ENCODE measurements at places on chromosomes 7 and 10.

- DNase-seq: no peak
These were observed 11.4 kb downstream of the GIMAP6 start for GRCh38 chr7:150620617-150621371.

DNA sequence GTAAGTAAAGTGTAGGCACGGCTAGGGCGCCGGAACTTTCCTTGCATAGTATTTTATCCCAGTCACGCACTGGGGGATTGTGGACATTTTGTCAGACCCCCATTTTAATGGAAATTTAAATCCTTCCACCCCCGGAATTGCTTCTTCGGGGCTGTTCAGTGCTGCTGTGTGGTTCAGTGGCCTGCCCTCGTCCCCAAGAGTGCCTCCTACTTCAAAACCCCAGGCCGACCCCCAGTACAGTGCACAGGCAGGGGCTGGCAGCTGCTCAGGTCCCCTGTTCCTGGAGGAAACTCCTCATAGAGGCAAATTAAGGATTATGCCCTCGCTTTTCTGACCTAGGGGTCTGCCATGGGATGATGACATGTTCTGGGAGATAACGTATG lies 94.5 kb downstream of the PTPRE start:
- DNase-seq: no peak

- no peak for DNase-seq
These were observed 273.9 kb upstream of the ADARB2 start for GRCh38 chr10:2011106-2011716.

- peak; percentile 41 for DNase-seq
These were observed 489.4 kb downstream of the SEMA3D start for GRCh38 chr7:84697506-84697905.

DNA sequence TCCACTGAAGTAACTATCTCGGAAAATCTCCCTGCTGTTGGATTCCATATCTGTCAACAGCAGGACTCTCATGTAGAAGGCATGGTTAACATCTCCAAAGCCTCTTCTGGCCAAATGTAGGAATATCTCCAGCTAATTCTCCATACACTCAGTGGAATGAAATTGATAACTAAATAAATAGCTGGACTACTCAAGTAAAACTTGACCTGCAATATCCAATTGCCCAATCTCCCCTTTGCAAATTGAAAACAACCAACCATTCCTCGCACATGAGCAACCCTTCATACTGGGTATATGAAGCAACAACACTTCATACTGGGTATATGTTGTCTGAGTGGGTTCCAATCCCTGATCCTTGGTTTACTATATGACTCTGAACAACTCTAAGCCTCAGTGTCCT lies 105.4 kb upstream of the KMT2E start:
- DNase-seq: no peak

- DNase-seq: no peak
These were observed 61.4 kb downstream of the ABI1 start for GRCh38 chr10:26799342-26799741.

DNA sequence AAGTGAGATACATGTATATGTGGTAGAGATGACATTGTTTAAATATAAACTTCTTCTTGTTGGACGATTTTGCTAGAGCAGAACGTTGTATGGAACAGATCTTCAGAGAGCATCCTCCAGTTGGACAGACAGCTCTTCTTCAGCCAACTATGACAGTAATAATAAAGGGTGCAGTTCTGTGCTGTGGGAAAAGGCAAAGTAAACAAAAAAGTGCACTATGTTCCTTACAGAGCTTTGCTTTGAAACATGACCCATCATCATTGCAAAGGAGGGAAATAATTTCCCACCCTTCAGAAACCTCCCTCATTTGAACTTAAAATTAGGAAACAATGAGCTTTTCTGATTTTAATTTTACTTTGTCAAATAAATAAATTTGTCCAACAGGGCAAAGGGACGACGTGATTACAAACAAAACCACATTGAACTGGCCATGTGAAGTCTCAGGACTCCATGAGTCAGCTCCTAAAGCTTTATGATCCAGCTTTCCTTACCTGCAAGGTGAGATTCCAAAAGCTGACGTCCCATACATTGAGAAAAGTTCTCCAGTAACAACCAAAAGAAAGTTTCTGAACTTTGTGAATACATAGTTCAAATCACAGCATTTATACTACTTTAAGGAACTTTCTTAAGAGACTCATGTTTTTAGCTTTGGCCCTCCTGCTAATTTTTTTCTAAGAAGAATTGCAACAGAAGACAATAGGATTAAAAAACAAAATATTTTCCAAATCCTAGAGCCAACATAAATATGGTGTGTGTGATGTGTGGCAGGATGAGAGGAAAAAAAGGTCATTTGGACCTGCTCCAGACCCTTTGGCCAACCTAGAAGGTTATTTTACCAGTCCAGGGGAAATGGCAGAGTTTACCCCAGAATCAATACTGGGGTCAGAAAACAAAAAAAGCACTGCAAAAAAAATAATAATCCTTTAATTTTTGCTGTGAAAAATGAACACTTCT lies 565.4 kb upstream of the NRP1 start:
- no peak for DNase-seq

DNA sequence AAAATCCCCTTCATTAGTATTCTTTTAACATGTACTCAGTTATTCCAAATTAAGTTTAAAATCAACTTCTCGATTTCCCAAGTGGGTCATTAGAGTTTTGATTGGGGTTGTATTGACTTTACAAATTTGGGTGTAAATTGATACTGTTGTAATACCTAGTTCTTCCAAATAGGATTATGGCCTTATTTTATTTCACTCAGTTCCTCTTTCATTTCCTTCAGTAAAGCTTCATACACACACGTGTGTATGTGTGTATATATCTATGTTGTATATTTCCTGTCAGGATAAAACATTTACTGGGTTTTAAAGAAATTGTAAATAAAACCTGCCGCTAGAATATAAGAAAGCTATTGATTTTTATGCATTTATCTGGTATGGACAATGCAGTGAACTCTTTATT lies 15.9 kb downstream of the YME1L1 start:
- no peak for DNase-seq

GRCh38 chr10:70809011-70809611 lies 6.6 kb upstream of the SGPL1 start:
- no peak for DNase-seq

- no peak for DNase-seq
These were observed 717.1 kb upstream of the LRRN3 start for GRCh38 chr7:110373859-110374258.

DNA sequence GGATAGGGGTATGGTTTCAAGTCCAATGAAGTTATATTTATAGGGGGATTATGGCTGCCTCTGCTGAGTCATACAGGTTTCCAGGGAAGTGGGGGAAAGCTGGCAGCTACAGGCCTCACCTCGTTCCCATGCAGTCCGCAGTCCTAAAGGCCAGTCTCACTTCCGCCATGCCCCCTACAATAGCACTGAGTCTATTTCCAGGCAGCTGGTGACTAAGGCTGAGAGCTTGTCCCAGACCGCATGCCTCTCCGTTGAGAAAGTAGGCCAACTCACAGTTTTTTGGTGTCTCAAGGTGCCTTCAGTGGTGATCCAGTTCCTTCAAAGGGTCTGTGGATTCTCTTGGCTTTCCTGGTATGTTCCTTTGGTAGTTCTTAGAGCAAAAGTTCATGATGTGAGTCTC lies 203.9 kb upstream of the GLI3 start:
- DNase-seq: no peak

DNA sequence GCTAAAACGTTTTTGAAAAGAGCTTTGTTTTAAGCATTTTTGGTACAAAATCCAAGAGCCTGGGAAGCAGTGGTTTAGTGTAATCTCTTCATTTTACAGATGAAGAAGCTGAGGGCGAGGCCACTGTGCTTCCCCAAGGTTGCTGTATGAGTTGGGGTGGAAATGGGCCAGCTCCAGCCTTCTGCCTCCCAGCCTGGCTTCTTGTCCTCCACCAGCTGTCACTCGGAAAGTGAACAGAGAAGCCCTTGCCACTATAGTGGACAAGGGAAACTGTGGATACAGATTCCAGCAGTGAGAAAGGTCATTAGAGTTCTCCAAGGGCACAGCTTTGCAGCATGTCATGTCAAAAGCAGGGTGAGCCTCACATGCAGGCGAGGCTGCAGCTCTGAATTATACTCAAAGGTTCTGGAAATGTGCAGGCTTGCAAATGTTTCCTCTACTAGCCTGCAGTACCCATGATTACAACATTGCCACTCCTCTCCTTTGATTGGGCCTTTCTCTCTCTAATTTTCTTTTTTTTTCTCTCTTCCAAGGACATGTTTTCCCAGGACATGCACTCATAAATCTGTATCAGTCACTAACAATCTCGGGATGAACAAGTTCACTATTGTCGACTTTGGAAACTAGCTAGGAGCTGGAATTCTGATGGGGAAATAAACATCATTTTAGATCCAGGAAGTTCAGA lies 33.0 kb downstream of the BAMBI start:
- DNase-seq: no peak

DNA sequence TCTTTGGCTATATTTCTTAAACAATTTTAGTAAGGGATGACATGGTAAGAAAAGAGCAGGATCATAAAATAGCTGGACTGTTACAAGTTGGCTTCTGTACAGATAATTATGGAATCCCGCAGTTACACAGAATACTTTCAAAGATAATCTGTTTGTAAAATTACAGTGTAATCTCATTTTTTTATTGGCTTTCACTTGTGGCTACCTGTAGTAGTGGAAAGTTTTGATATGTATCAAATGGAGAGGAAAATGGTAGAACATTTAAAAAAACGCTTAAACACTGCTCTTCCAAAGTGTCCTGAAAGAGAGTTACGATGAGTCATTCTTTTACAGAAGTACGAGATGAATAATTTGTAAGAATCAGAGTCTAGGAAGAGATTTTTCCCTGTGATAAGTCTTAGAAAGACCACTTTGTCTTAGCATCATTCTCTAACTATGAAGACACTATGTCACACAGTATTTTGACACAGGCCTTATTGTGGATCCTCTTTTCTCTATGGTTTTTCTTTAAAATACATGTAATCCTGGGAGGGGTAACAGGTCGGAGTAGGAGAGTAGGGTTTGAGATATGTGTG lies 215.0 kb upstream of the DKK1 start:
- DNase-seq: no peak

DNA sequence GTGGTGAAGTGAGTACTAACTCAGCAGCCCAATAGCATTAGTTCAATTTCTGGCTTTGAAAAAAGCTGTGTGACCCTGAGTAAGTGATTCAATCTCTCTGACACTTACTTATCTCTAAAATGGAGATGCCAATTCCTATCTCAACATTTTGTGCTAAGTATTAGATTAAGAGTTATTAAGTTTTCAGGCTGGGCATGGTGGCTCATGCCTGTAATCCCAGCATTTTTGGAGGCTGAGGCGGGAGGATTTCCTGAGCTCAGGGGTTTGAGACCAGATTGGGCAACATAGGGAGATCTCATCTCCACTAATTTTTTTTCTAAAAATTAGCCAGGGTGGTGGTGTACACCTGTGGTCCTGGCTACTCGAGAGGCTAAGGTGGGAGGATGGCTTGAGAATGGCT lies 109.5 kb downstream of the PRTFDC1 start:
- DNase-seq: no peak

GRCh38 chr10:77494756-77495541 lies 142.7 kb downstream of the KCNMA1 start:
- DNase-seq: no peak

GRCh38 chr7:96034940-96035727 lies 262.8 kb downstream of the DYNC1I1 start:
- no peak for DNase-seq

- DNase-seq: no peak
These were observed 76.7 kb downstream of the ZEB1 start for GRCh38 chr10:31395695-31396094.

- DNase-seq: no peak
These were observed 93.6 kb upstream of the IL6 start for GRCh38 chr7:22633286-22633953.

- no peak for DNase-seq
These were observed 6.1 kb upstream of the SCRN1 start for GRCh38 chr7:29995652-29996051.

- DNase-seq: no peak
These were observed 73.3 kb downstream of the ADAM12 start for GRCh38 chr10:126314863-126315493.

- no peak for DNase-seq
These were observed 31.2 kb upstream of the IKZF1 start for GRCh38 chr7:50273301-50273700.

- no peak for DNase-seq
These were observed 3.4 kb downstream of the EVX1 start for GRCh38 chr7:27245798-27246691.

DNA sequence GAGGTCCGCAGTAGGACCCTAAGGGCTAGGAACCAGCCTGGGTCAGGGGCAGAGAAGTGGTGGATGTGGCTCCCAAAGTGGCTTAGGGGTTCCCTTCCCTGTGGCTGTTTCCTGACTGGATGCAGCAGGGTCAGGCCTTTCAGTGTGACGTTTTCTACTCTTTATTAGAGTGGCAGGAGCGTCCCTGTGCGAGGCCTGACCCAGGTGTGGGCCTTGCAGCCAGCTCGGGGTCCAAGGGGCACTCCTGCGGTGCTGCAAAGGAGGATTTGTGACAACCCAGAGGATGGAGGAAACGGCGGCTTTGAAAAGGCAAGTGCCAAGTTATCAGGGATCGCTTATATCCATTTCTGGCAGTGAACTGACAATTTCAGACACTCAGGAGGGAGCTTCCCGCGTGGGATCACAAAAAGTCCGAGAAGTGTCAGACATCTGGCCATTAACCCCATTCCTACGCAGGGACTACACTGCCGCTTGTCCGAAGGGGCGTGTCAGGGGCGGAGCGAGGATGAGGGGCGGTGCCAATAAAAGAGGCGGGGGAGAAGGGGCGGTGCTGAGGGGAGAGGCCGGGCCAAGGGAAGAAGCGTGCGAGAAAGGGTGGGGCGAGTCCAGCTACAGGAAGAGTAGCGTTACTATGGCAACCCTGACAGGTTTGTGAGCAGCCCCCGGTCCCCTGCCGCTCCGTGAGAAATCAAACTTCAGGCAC lies 98.8 kb upstream of the ZNF722 start:
- no peak for DNase-seq

DNA sequence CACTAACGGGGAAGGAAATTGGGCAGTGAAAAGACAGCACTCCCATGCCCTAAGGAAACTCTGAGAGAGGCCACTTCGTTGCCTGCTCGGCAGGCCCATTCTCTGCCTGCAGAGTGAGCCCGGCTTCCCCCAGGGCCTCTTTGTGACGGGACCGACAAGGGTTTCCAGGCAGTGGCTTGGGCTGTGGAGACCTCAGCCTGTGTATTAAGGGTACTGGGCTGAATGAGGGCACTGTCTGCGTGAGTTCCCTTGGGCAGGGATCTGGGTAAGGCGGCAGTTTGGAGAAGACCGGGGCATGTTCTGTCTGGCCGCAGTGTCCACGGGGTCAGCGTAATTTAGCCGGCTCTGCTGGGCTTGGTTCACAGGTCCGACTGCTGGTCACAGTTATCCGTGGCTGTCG lies 237.2 kb downstream of the MGMT start:
- DNase-seq: no peak

GRCh38 chr10:119715628-119716505 lies 10.0 kb upstream of the INPP5F start:
- DNase-seq: no peak

Data from AG09319 (cell line).